Heart left ventricle (tissue), 16 donors: ENCODE measurements at places on chromosomes 2 and 18. TPM values are rescaled to one million over a fixed set of nuclear protein-coding genes. Genes with fewer than 3 reads are reported as not detected.

- DNase-seq = no peak
Observed at GRCh38 chr18:34802959-34803358, 92.9 kb downstream of the DTNA start.

GRCh38 chr18:6004119-6004518, 108.8 kb upstream of the TMEM200C start:
- no peak for DNase-seq

GRCh38 chr2:38535744-38536506, 66.8 kb downstream of the HNRNPLL start:
- peak; percentile 78 for DNase-seq

- no peak for DNase-seq
Observed at GRCh38 chr2:60839126-60839813, 42.1 kb upstream of the REL start.

DNA sequence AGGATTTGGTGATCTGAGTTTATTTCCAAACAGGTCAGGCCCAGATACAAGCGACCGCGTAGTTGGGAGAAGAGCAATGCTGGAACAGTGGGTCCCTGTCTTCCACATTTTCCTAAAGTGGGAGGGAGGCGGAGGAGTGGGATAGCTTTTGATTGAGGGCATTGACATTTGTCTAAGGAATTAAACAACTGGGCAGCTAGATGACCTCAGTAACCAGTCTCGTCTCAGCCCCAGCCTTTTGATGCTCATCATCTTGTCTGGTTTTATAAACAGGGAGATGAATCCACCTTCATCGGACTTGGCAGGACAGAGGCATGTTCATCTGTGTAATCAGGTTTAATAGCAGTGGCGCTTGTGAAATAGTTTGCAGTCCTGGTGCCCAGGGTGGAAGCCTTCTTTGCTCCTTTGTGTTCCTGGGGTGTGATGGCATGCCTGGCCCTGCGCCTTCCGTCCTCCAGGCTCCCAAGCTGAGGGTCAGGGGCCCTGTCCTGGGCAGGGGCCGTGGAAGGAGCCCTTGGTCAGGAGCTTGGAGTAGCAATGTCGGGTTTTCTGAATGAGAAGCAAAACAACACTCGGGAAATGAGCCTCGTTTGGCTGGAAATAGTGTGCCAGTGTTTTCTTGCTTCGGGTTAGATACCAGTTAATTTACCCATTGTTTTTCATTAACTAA, 193.8 kb downstream of the FAM210A start:
- no peak for DNase-seq

TMEM163 gene
- polyA plus RNA-seq = 1.2 TPM

DNA sequence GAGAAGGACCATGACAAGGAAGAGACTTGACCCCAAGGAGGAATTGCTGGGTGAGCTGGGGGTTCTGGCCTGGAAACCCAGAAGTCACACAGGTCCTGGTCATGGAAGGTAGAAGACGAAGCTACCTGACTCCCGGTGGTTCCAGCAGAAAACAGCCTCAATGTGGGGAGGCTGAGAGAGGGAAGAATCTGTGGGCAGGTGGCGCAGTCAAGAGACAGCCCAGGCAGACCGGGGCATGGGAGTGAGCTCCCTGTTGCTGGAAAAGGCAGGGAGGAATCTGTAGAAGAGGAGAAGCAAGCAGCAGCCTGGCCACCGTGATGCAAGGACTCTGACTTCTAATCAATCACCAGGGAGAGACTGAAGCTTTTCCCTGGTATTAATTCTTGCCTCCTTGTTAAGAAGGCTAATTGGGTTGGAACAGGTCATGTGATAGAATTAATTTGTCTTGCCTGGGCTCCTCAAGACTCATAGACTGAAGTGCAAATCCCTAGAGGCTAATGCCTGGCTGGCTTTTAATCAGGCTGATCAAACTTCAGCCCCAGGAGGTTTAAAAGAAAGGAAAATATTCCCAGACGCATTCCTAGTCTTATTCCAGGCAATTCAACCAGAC, 30.1 kb downstream of the CNGA3 start:
- no peak for DNase-seq

TET3 gene
- polyA plus RNA-seq = 1.2 TPM
